Adrenal gland (tissue), 19 donors: ENCODE measurements at places on chromosomes 7 and 10.

DNA sequence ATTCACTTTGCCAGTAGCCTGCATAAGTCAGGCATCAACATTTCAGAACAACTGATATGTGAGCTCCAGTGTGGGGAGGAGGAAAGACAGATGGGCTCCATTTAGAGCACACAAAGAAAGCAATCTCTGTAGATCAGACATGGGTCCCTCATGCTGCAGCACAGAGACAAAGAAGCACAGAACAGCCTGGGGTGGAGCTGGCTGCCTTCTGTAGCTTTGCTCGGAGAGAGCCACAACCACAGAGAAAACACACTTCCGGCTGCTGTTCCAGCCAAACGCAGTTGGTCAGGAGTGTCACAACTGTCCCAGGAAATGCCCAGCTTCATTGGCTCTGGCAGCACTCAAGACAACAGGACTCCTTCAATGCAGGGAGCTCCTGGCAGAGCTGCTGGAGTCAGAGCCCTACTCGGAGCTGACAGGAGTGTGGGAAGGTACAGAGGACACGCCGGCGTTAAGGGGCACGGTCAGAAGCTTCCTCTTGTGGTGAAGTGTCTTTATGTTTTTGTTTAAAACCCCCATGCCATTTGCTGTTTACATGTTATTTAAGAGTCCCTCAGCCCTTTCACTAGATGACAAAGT is 494.4 kb downstream of the TCERG1L start:
- no peaks in the 10 kb centered on the region for H3K4me1 ChIP-seq
- H3K4me3 ChIP-seq, result no peak overlapping the region
- no peaks in the 10 kb centered on the region for H3K36me3 ChIP-seq
- H3K27ac ChIP-seq, result no peak overlapping the region
- H3K27me3 ChIP-seq, result no peaks in the 10 kb centered on the region

- no peaks in the 10 kb centered on the region for H3K27me3 ChIP-seq
- no peak overlapping the region for H3K4me3 ChIP-seq
- no peaks in the 10 kb centered on the region for H3K4me1 ChIP-seq
- no peak overlapping the region for H3K27ac ChIP-seq
- peak; percentile 44 for DNase-seq
- no peaks in the 10 kb centered on the region for H3K36me3 ChIP-seq
Observed at GRCh38 chr10:29517352-29517923, 117.3 kb downstream of the SVIL start.

DNA sequence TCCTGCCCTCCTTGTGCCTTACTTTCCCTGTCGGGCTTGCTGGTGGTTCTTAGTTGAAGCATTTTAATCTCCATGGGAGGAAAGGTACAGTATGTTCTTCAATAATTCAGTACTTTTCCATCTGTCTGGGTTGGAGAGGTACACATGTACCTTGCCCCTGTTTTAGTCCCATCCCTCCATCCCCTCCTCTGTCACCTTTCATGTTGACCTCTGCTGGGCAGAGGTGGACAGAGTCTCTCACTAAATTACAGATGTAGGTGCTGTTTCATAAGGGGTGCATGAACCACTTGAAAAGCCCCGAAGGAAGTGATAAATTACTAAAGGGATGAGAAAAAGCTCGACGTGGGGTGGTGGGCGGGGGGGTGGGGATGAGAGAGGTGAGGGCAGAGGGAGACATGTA is 5.4 kb downstream of the AGFG2 start:
- H3K4me3 ChIP-seq, result peak overlapping the region; percentile 10
- H3K27ac ChIP-seq, result peak overlapping the region; percentile 93
- H3K4me1 ChIP-seq, result peaks cover 91% of the 10 kb centered on the region
- peaks cover 5% of the 10 kb centered on the region for H3K36me3 ChIP-seq

DNA sequence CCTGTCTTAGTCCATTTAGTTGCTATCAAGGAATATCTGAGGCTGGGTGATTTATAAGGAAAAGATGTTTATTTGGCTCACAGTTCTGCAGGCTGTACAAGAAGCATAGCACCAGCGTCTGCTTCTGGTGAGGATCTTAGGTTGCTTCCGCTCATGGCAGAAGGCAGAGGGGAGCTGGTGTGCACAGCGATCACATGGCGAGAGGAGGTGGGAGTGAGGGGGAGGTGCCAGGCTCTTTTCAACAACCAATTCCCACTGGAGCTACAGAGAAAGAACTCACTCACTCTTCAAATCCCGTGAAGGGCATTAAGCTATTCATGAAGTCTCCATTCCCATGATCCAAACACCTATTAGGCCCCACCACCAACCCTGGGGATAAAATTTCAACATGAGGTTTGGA is 371.6 kb downstream of the SH2D4B start:
- no peak overlapping the region for H3K27ac ChIP-seq
- H3K4me3 ChIP-seq, result no peak overlapping the region
- H3K27me3 ChIP-seq, result no peaks in the 10 kb centered on the region
- no peak for DNase-seq

- H3K4me1 ChIP-seq, result no peaks in the 10 kb centered on the region
- H3K4me3 ChIP-seq, result no peak overlapping the region
- H3K36me3 ChIP-seq, result no peaks in the 10 kb centered on the region
- no peak for DNase-seq
- H3K27me3 ChIP-seq, result no peaks in the 10 kb centered on the region
Observed at GRCh38 chr10:112280205-112280921, 2.8 kb upstream of the TECTB start.

DNA sequence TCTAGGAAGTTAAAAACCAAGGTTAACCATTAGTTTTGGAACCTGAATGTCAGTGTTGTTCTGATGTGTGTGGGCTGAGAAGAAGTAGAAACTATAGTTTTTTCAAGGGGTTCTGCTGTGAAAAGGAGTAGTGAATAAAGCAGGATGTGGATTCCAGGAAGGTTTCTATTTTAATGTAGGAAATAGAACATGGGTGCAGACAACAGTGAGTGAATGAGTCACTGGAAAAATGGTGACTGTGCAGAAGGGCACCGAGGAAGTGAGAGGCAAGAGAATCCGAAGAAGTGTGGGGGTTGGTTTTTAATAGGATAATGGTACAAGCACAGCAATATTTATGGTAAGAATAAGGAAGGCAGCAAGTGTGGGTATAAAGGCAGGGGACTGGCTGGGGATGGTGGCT is 120.4 kb downstream of the ARHGAP21 start:
- peak; percentile 25 for DNase-seq
- H3K27me3 ChIP-seq, result no peaks in the 10 kb centered on the region
- H3K27ac ChIP-seq, result peak overlapping the region; percentile 57
- H3K4me1 ChIP-seq, result peaks cover 12% of the 10 kb centered on the region

- no peak for DNase-seq
- no peaks in the 10 kb centered on the region for H3K27me3 ChIP-seq
- no peaks in the 10 kb centered on the region for H3K36me3 ChIP-seq
- no peak overlapping the region for H3K4me3 ChIP-seq
- no peaks in the 10 kb centered on the region for H3K4me1 ChIP-seq
Observed at GRCh38 chr7:14899030-14899429, 3.5 kb downstream of the DGKB start.

- no peak for DNase-seq
- H3K36me3 ChIP-seq, result peaks cover 8% of the 10 kb centered on the region
- peaks cover 13% of the 10 kb centered on the region for H3K4me1 ChIP-seq
Observed at GRCh38 chr7:75876126-75876881, 2.5 kb upstream of the RHBDD2 start.

DNA sequence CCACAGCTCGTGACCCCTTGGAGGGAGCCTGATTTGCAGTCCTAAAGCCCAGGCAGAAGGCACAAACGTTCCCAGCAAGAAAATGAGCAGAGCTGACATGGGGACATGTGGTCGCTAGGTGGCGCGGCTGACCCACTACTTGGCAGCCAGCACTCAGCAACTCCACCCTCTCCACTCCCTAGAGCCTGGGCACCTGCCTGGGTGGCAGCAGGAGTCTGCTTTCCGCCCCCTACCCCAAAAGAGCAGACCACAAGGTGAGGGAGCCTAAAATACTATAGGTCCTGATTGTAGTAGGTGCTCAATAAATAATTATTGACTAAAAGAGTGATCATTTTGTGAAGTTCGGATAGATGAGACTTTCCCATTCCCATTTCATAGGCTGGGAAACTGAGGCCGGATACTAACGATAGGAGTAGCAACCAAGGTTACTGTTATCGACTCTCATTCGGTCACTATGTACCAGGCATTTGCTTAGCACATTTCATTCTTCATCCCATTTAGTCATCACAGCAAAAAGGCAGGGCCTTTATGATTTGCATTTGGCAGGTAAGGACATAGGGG is 57.4 kb downstream of the NEUROG3 start:
- no peak overlapping the region for H3K4me3 ChIP-seq
- H3K27me3 ChIP-seq, result no peaks in the 10 kb centered on the region

GRCh38 chr10:1502451-1502850 is 234.9 kb downstream of the ADARB2 start:
- DNase-seq, result no peak
- no peak overlapping the region for H3K27ac ChIP-seq
- H3K4me1 ChIP-seq, result no peaks in the 10 kb centered on the region
- H3K27me3 ChIP-seq, result peaks cover 4% of the 10 kb centered on the region
- no peaks in the 10 kb centered on the region for H3K36me3 ChIP-seq
